IgD-negative memory B cell (primary cell): ENCODE measurements at places on chromosomes 6 and 20. TPM values are rescaled to one million over a fixed set of nuclear protein-coding genes. Genes with fewer than 3 reads are reported as not detected.

The DEF6 gene
- 122 TPM for polyA plus RNA-seq

The CMTR1 gene
- 27.5 TPM for polyA plus RNA-seq

The FABP7 gene
- not detected for polyA plus RNA-seq

The COX4I2 gene
- polyA plus RNA-seq = 0.38 TPM

The PI16 gene
- 2.3 TPM for polyA plus RNA-seq

The DUSP15 gene
- not detected for polyA plus RNA-seq

The SLC25A27 gene
- not detected for polyA plus RNA-seq

The HLA-DQB1 gene
- polyA plus RNA-seq = 155 TPM

The KIF25 gene
- not detected for polyA plus RNA-seq

The PLEKHG1 gene
- 40.2 TPM for polyA plus RNA-seq

The ILRUN gene
- polyA plus RNA-seq = 15.4 TPM
